ENCODE measurements at places on chromosomes 1 and 21.

GRCh38 chr1:12056331-12056841 lies 6.7 kb upstream of the TNFRSF8 start:
- no peak for DNase-seq

DNA sequence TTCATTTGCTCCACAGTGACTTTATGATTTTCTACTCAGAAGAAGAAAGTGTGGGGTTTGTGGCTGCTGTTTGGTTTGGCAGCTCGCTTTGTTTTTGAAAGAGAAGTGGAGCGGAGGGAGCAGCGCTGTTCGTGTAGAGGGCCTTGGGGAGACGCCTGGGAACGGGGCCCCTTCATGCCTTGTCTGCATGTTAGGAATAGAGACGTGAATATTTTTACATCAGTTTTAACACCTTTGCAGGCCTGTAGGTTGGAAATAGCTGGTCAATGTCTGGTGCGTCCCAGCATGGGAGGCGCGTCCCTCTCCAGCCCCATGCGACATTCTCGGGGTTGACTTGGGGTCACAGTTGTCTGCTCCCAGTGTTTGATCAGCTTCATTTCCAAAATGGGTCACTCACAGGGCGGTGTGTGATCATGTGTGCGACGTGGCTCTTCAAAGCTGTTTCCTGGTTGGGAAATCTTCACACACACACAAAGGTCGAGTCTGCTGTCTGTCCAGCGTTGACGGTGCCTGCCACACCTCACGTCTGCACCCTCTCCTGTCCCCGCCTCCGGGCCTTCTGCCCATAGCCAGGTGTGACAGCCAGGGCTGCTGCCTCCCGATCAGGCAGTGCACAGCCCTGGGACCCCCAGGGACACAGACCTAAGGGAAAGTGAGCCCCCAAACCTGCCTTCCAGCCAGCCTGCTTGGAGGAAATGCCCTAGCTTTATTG lies 149.2 kb downstream of the PSMG1 start:
- no peak for DNase-seq

DNA sequence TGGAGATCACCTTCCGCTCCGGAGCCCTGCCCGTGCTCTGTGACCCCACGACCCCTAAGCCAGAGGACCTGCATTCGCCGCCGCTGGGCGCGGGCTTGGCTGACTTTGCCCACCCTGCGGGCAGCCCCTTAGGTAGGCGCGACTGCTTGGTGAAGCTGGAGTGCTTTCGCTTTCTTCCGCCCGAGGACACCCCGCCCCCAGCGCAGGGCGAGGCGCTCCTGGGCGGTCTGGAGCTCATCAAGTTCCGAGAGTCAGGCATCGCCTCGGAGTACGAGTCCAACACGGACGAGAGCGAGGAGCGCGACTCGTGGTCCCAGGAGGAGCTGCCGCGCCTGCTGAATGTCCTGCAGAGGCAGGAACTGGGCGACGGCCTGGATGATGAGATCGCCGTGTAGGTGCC lies 9.6 kb downstream of the SPATA46 start:
- no peak for DNase-seq

DNA sequence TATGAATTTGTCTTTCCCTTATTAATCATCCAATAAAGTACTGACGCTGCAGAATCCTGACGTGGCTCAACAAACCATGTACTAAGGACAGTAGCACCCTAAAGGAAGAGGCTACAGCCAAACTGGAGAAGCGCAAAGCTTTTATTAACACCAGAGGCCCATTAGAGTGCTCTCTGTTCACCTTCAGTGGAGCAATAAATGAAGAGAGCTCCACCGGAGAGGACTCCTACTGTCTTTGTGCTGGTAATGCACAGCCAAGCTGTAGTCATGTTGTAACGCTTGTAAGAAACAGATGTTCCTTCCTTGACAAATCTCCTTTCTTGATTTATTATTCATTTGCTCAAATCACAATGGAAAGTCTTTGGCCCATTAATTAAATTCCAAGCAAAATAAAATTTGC lies 220.7 kb upstream of the RRP15 start:
- no peak for DNase-seq

GRCh38 chr1:180256341-180257027 lies 26.4 kb downstream of the LHX4 start:
- DNase-seq: no peak

- no peak for DNase-seq
These were observed 26.6 kb downstream of the BEND5 start for GRCh38 chr1:48750109-48750508.

- no peak for DNase-seq
These were observed 19.2 kb downstream of the RD3 start for GRCh38 chr1:211472724-211473123.

DNA sequence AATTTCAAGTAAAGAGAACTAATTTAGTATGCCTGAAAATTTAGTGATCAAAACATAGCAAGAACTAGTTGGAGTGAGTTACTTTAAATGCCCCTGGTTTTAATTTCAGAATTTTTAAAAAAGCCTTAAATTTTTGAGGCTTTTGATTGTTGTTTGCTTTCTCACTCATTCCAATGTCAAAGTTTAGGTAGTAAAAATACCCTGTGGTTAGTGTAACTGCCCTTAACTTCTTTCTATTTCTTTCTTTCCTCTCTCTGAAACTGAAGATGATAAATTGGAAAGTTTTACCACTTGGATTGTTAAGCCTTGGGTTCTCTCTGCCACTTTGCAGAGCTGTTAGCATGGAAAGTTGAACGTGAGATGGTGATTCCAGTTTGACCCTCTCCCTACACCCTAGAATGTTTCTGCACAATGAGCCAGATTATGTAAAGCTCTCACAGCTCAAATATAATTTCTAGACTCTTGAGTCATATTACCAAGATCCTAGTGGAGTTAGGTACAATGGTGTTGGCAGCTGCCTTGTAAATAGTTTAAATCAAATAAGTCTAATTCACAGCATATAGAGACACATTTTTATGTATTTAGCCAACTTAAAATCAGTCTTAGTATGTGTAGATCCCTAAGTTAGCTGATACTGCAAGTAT lies 192.4 kb upstream of the SGIP1 start:
- DNase-seq: no peak

- DNase-seq: no peak
These were observed 50.1 kb upstream of the RWDD3 start for GRCh38 chr1:95183952-95184351.

GRCh38 chr1:20589331-20590278 lies 708 bp downstream of the CDA start:
- DNase-seq: no peak

DNA sequence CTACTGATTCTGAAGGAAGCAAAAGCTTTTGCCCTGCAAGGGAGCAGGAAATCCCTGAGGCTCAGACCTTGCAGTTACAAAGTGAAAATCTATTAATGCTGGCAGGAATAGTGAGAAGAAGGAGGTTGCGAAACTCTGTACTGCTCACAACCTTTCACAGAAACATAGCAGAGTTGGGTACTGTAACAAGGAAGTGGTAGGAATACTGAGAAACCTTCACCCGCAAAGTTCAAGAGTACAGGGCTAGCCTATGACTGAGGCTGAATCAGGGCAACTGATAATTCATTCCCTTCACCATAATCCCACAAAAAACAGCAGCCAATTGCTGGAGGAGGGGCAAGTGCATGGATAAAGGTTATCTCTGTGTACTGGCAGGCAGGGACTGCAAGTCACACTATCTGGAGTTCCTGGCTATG lies 23.9 kb upstream of the KCTD3 start:
- no peak for DNase-seq

GRCh38 chr1:157090771-157091170 lies 8.8 kb downstream of the ETV3L start:
- DNase-seq: no peak

DNA sequence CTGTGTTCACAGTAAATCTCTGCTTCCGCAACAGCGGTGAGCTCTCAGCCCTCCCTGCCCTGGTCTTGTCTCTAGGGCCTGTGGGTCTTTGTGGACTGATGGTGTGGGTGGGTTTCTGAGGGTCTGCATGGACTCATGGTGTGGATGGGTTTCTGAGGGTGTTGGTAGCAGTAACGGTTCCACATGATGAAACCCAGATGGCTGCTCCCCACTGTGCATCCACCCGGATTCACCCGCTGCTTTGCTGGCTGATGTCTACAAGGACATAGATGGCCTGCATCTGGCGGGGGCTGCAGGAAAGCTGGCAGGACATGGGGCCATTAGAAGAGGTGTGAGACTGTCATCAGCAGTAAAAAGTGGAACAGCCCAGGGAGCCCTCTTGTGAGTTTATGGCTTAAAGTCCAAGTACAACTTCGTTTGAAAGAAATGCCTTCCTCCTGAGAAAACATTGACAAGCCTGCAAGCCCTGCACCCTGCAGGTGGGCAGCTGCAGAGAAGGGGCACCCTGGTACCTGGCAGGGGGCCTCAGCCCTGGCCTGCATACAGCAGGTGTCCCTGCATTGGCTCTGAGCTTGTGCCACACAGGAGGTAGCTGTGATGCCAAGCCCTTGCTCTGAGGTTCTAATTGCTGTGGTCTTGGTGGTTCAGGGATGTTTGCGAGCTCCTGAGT lies 156.9 kb upstream of the COL6A1 start:
- no peak for DNase-seq

DNA sequence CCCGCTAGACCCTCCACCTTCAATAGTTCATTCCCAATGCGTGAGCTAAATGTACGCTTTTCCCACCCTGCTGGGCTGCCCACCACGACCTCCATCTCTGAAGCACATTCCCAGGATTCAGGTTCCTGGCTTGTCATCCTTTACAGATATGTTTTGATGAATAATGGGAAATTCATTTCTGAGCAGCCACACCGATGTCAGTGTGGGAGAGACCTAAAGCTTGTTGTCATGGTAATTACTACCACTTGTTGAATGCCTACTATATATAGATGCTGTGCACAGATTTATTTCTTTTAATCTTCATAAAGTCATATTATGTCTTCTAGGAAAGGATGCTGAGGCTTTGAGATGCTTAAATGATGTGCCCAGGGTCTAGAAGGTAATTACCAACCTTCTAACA lies 8.0 kb downstream of the RCSD1 start:
- no peak for DNase-seq

DNA sequence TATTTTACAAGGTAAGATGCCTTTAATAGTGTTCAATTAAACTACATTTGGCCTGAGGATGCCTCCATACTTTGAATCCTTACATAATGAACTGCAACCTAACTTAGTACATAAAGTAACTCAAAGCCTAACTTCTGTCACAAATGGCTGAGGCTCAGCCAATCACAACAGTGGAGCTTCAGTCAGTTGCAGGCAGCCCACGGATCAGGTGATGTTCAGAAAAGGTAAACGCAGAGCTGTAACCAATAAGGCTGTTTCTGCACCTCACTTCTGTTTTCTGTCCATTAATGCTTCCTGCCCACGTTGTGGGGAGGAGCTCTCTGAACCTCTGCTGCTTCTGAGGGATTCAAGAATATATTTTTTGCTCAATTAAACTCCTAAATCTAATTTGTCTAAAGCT lies 94.8 kb upstream of the KIAA0040 start:
- peak; percentile 12 for DNase-seq

DNA sequence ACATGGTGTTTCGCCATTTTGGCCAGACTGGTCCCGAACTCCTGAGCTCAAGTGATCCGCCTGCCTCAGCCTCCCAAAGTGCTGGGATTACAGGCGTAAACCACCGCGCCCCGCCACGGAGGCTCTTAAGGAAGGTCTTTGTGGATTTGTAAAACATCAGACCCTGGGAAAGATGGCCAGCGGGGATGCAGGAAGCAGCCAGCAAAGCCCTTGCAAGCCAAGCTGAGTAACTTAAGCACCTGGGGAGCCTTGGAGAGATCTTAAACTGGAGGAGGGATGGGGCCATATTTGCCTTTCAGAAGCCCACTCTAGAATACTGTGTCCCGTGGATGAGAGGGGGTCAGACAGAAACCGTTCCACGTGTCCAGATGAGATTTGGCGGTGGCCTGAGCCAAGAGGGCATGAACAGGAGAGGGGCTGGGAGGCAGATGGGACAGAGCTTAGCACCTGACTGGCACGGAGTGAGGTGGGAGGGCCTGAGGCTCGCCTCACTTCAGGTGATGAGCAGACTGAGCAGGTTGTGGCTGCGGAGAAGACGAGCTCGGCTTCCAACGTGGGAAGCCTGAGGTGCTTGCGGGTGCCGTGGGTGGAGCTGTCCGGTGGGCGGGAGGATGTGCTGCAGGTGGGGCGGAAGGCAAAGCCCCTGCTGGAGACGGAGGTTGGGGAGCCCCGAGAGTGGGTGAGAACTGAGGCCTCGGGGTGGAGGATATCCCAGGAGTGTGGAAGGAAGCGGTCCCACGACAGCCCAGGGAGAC lies 11.7 kb downstream of the C1orf216 start:
- peak; percentile 19 for DNase-seq

DNA sequence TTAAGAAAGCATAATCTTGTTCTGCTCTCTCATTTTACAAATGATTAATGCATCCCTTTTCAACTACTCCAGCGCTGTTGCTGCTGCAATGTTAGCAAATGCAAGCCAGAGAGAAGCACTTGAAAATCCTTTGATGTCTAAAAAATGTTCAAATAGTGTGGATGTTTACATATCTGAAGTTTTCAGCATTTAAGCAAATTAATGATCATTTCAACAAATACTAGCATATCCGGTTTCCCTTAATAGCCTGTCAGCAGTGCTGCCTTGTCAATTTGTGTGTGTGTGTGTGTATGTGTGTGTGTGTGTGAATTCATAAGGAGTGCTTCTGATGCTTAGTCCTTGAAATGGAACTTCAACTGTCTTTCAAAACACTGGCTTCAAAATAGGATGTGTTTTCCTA lies 48.1 kb upstream of the WNT2B start:
- no peak for DNase-seq

DNA sequence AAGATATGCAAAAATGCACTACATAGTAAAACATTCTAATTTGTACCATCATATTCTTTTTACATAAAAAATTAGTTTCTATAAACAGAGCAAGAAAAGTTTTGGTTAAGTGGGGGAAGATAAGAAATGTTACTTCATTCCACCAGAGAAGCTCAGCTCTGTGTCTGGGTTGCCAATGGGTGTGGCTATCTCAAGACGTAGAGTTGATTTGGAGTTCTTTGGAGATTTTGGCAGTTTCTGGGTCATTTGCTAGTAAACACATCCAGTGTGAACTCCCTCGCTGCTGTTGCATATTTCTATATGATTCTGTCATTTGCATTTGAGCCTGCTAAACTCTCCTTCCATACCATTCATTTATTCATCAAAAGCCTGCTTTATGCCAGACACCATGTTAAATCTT lies 7.2 kb downstream of the RGL1 start:
- no peak for DNase-seq

DNA sequence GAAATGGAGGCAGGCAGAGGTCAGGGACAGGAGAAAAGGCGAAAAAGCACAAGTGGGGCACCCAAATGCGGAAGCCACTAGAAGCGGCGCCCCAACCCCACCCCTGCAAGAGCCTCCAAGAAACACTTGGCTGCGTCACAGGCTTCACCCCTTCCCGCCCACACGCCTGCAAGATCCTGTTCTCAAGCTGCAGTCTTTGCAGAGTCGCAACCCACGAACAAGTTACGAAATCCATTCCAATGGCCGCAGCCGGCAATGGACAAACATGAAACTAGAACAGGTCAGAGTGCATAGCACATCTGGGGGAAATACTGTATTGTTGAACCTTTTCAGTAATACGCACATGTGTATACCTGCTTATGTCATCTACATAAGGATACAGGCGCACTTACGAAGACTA lies 103.6 kb downstream of the PSMG1 start:
- no peak for DNase-seq

- DNase-seq: no peak
These were observed 95.0 kb upstream of the PPP2R5A start for GRCh38 chr1:212190169-212190568.

- no peak for DNase-seq
These were observed 150.9 kb upstream of the JUN start for GRCh38 chr1:58934706-58935105.

GRCh38 chr1:84254703-84255238 lies 46.7 kb upstream of the SAMD13 start:
- no peak for DNase-seq

Data from activated CD4-positive, alpha-beta T cell treated with anti-CD3 and anti-CD28 coated beads, Interleukin-2, amount 10 ng/mL, durations not matched to agents 7 days and 5 days (primary cell).